ENCODE measurements at places on chromosomes 4 and X. TPM values are rescaled to one million over a fixed set of nuclear protein-coding genes. Genes with fewer than 3 reads are reported as not detected.

DNA sequence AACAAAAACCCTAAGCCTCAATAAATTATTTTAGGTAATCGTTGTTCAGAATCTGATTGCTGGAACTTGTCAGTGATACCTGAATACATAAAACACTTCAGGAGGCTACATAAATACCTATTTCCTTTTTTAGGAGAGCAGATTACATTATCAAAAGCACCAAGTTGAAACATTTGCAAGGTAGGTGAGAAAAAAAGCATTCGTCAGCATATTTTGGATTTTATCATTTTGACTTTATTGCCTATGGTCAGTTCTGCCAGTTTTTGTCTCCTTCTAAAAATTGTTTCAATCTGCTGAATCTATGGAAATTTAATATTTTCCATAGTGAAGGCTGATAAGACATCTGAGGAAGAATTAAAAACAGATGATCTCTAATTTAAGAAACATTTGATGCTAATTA is 16.5 kb upstream of the MAD2L1 start:
- no peaks in the 10 kb centered on the region for H3K36me3 ChIP-seq
- H3K27ac ChIP-seq: no peak overlapping the region
- H3K4me1 ChIP-seq: no peaks in the 10 kb centered on the region

GRCh38 chr4:88698519-88698918 is 890 bp upstream of the NAP1L5 start:
- DNase-seq: no peak
- H3K36me3 ChIP-seq: no peaks in the 10 kb centered on the region
- H3K27ac ChIP-seq: no peak overlapping the region
- no peaks in the 10 kb centered on the region for H3K4me1 ChIP-seq
- no peaks in the 10 kb centered on the region for H3K27me3 ChIP-seq
- H3K4me3 ChIP-seq: no peak overlapping the region

- no peaks in the 10 kb centered on the region for H3K27me3 ChIP-seq
- H3K27ac ChIP-seq: no peak overlapping the region
- H3K4me3 ChIP-seq: no peak overlapping the region
- H3K4me1 ChIP-seq: no peaks in the 10 kb centered on the region
- no peak for DNase-seq
Observed at GRCh38 chr4:137967480-137968190, 274.5 kb downstream of the SLC7A11 start.

DNA sequence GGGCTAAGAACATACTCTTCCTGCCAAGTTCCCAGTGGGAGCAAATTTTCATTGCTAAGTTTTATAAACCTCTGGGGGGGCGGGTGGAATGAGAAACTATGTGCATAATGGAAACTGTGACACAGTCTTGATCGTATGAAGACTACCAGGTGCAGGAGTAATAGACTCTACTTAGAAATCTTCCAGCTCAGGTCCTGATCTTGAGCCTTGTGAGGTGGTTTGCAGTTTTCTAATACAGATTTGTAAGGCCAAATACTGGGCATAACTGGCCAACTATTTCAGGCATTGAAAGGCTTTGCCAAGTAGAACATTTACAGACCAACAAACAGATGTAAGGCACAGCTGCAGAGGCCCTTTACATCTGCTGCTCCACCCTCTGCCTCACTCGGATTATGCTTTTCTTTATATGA is 89.7 kb upstream of the CBR4 start:
- peak; percentile 30 for DNase-seq
- peak overlapping the region; percentile 15 for H3K27ac ChIP-seq
- H3K4me1 ChIP-seq: peaks cover 5% of the 10 kb centered on the region

- peak; percentile 32 for DNase-seq
- no peaks in the 10 kb centered on the region for H3K4me1 ChIP-seq
- H3K27ac ChIP-seq: no peak overlapping the region
Observed at GRCh38 chr4:129240816-129241215, 144.9 kb downstream of the C4orf33 start.

The F8A2 gene
- not detected for polyA plus RNA-seq

The P2RY4 gene
- 2.0 TPM for polyA plus RNA-seq
